Fibroblast of skin of left quadriceps (primary cell): ENCODE measurements at places on chromosomes 2 and 18.

GRCh38 chr2:157395811-157396210 is 48.1 kb downstream of the CYTIP start:
- DNase-seq: no peak

DNA sequence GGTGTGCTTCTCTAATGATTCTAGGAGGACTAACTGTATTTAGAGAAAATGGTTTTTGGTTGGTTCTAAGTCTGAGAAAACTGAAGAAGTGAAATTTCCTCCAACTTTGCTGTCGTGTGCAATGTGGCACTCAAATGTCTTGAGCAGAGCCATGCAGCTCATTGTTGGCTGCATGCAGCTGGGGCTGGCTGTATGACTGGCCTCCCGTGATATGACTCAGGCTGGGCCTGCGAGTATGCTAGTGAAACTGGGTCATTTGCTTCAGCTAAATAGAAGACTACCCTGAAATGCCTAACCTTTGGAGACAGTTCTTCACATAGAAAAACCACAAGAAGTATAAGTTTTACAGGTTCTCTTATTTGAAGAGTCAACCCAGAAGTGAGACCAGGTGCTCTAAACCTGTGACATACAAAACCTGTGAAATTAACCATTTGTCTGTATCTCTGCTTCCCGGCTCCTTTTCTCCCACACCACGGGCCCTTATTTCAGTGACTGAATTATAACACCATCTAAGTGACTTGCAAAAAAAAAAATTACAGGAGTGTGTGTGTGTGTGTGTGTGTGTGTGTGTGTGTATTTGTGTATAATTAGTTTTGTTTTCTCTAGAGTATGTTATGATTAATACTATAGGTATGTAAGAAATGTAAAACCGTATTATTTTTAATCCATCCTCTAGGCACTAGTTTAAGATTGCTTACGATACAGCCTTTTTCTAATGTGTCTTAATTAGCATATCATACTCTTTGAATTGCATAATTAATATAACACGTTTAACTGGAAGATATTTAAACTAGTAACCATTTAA is 15.9 kb downstream of the POLI start:
- no peak for DNase-seq

DNA sequence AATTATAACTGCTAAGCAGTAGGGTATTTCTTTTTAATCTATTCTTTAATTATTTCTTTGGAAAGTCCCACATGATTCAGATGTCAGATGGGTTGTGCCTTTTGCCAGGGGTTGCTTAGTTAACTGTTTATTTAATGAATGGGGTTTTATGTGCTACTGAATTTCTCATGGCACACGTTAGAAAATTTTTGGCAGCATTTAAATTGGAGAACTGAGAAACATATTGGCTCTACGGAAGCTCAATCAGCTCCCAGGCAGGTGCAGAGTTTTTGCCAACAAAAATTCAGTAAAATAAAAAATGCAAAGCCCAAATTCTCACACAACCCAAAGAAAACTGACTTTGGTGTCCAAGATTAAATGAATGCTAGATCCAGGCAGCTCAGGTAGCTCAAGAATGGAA is 467.2 kb downstream of the NRXN1 start:
- no peak for DNase-seq

GRCh38 chr2:201363857-201364560 is 6.9 kb upstream of the FLACC1 start:
- no peak for DNase-seq

GRCh38 chr2:69689969-69690368 is 46.4 kb upstream of the AAK1 start:
- no peak for DNase-seq

DNA sequence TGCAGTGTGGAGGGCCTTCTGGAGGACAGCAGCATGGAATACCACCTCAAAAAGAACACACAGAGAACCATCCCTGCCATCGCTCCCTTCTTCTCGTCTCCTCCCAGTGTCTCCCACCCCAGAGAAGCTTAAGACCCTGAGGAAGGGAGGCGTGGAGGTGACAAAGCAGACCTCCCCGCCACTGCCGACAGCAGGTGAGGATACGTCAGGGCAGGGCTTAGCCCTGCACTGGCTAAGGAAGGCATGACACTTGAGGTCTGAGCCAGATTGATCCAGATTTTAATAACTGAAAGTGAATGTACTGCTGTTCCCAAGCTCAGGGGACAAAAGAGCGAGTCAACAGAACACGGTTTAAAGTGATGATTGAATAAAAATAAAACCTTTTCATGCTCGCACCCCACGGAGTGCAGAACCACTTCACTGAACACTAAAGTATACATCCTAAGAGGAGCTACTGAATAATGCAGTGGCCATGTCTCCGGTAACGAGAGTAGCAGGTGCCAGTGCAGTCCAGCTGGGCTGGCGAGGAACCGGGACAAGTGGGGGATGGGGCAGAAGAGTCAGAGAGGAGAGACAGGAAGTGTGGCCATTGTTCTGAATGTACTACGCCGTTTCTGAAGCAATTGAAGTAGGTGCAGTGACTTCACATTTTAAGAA is 391.0 kb downstream of the CDH2 start:
- DNase-seq: no peak

- DNase-seq: no peak
Observed at GRCh38 chr18:24683925-24684324, 223.5 kb downstream of the HRH4 start.

GRCh38 chr2:169767243-169767888 is 31.3 kb upstream of the SSB start:
- peak; percentile 28 for DNase-seq

GRCh38 chr2:218378053-218378452 is 4.0 kb upstream of the SLC11A1 start:
- DNase-seq: no peak

DNA sequence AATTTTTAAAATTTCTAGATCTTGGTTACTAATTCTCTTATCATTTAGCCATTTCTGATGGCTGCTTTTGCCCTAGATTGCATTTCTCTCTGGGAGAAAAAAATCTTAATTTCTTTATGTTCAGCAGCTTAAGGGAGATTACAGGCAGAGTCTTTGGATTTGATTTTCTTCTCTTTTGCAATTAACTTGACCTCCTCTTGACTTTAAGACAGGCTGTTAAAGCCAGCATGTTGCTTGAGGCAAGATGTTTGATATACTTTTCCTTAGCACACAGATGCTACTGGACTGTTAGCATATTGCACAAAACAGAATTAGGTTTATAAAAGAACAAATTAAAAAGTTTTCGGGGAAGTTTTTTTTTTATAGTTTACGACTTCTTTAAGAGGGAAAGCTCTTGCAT is 50.0 kb downstream of the XRCC5 start:
- DNase-seq: no peak

GRCh38 chr18:74942319-74942910 is 266.5 kb downstream of the PTGR3 start:
- DNase-seq: no peak

DNA sequence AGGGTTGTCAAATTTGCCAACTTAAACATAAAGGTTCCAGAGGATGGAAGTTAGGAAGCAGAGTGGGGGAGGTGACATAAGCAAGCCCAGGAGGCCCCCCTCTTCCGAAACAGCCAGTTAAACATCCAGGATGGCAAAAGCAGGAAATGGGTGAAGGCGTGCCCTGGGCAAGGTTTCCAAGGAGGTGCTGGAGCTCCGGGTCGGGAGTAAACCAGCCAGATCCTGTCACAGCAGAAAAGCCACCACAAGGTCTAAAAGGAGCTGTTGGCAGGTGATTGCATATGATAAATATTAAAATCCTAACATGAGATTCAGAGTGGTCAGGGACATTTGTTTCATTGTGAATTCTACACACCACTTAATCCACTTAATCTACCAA is 572.2 kb upstream of the SALL3 start:
- no peak for DNase-seq

DNA sequence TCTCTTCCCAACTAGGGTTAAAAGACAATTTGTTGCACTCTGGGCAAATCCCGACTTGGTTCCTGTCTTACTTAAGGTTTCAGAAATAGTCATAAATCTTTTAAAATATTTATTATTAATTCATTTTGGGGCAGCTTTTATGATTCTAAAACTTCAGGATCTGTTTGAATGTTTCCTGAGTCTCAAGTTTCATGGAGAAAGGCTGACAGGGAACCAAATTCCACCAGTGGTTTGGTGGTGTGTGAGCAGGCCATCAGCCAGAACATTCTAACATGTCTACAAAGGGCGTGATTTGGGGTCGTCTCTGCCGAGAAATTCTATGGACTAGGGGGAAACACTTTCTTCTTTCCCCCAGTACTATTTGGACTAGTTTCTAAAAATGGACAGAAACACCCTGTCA is 366.4 kb downstream of the ZNF521 start:
- DNase-seq: no peak

DNA sequence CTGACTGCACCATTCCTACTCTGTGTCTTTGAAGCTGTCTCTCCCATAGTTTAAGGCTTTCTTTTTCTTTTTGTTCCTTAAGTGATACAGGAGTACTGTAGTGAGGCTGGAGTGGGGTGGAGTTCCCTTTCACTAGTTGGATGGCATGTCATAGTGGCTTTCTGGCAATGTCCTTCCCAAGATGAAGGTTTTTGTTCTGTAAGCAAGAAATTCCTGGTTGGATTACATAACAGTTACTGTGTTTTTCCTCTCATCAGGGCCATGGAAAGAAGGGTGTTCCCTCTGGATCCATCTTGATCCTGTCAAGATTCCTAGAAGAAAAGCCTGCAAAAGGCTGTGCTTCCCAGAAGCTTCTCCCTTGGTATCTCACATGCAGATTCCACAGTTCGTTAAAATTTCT is 84.2 kb downstream of the ACKR3 start:
- no peak for DNase-seq

GRCh38 chr2:54940723-54941122 is 109.5 kb downstream of the RTN4 start:
- DNase-seq: no peak

GRCh38 chr2:99780276-99780675 is 290.5 kb upstream of the REV1 start:
- no peak for DNase-seq

- DNase-seq: no peak
Observed at GRCh38 chr2:30185178-30185577, 38.4 kb downstream of the YPEL5 start.

DNA sequence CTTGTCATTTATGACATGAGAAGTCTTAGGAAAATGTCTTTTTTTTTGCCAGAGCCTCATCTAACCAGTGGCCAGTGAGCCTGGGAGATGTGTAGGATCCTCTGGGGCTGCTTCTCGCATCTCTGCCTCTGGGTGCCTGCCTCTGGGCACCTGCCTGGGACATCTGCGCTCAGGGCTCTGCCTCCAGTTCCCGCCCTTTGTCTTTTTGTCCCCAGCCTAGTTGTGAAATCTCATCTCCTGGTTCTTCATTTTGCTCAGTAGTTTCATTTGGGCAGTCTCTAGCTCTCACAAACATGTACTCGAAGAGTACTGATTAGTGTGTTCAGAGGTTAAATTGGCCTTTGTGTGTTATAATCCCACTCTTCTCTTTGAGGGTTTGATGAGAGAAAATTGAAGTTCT is 92.0 kb downstream of the LTBP1 start:
- DNase-seq: no peak

GRCh38 chr2:215839816-215840215 is 173.5 kb downstream of the MREG start:
- DNase-seq: no peak

DNA sequence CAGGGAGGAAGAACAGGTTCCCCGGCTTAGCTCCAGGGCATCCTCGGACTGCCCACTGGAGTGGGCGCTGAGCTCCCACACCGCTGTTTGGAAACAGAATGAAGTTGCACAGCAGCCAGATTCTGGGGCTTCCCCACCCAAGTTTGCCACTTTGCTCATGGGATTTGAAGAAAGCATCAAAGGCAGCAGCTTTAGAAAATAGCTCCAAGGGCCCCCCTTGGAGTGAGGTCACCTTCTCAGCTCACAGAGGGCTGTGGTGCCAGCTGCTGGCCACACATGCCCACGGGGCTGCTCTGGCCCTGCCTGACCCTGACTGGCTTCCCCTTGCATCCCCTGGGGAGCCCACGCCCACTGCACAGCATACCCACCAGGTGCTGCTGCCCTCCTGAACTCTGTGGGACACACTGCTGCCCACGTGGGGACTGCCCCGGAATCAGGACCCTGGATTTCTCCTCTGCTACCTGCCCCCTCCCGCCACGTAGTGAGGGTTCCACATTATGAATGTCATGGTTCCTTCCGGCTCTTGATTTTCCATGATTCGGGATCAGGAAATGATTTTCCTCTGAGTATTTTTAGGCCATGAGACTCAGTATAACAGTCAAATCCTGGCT is 70.3 kb downstream of the TGOLN2 start:
- DNase-seq: no peak

DNA sequence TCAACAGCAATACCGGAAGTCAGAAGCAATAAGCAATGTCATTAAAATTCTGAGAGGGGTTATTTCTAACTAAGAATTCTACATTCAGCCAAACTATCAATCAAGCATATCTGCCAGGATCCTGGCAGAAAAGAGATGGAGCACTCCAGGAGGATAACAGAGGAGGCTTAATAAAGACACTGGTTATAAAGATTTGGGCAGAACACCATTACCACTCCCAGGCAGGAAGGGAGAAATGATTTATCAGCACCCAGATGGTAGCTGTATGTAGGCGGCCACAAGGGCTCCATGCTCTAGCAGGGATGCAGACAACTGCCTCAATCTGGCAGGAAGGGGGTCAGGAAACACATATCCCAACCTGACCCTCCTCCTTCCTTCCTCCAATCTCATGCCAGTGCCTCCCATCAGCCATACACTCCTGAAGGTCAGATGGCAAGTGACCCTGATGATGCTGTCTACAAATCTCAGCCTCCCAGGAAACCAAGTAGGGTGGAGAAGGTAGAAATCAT is 20.5 kb upstream of the TNFAIP6 start:
- DNase-seq: no peak

DNA sequence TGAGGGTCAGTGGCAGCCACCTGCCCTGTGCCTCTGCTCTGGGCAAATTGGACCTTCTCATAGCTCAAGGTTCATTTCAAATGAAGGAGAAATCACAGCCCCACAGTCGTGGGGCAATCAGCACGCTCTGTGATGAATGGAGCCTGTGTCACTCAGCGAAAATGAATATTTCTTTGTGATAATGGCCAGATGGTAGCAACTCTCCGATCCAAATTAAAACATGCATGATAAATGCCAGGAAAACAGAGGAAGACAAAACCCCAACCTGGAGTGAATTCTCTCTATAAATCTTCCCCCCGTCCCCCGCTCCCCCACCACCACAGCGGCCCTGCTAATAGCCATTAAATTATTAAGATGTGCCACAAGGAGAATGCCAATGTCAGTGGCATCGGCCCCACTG is 258.4 kb downstream of the CELF4 start:
- DNase-seq: no peak

DNA sequence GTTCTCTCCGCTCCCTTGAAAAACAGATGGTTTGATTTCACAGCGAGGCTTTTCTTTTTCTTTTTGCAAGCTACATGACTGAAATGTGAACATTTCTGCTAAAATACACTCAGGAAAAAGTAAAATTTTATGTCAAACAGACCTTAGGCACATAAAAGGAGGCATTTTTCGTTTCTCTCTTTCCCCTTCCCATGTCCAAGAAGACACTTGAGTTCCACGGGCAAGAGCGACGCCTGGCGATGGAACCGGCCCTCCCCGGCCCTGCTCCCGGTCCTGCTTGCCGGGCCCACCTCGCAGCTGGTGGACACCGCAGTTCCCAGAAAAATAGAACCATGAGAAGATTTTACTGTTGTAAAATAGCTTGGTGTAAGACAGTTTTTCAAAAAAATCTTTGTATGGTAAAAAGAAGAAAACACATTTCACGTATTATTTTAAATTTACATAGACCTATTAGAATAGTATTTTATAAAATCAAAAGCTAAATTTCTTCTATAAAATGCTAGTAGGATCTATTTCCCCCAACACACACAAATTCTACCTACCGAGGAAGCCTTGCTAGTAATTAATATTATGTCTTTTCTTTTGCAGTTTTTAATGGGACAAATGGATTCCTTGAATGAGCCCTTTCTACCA is 2.3 kb upstream of the ALKAL2 start:
- DNase-seq: peak; percentile 27
